Stimulated activated CD8-positive, alpha-beta memory T cell treated with anti-CD3 and anti-CD28 coated beads, Interleukin-7, amount 100 ng/mL, for 1 hour (primary cell): ENCODE measurements at places on chromosomes 13 and 19.

- no peak for DNase-seq
These were observed 19.1 kb upstream of the AKAP8 start for GRCh38 chr19:15398501-15399233.

DNA sequence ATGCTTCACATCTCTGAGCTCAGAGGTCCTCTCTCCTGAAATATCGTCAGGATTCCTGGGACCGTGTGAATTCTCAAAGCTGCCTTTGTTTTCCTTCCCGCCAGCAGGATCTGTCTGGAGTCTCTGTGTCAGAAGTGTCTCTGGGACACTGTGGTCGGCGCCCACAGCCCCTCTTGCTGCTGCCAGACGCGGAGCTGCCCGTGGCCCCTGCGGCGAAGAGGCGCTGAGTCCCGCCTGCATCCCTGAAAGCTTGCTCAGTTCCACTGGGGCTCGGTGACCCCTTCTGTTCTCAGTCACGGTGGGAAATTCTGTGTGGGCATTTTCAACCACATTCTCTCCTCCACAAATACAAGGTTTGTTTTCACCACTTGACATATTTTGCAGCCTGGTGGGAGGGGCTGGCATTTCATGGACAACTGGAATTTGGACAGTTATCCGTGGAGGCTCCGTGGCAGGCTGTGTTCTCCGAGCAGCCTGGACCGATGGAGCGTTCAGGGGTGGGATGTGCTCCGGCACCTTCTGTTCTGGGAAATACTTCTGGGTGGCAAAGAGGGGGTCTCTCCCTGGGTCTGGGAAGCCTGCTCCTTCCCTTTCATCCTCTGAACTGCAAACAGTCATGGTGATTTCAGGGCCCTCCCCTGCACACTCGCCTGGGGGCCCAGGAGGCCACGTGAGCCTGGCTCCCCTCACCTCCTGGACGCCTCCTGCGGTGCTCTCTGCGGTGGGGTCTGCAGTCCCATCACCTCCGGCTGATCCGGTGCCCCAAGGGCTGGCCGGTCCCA is 42.6 kb upstream of the GRTP1 start:
- DNase-seq = no peak

DNA sequence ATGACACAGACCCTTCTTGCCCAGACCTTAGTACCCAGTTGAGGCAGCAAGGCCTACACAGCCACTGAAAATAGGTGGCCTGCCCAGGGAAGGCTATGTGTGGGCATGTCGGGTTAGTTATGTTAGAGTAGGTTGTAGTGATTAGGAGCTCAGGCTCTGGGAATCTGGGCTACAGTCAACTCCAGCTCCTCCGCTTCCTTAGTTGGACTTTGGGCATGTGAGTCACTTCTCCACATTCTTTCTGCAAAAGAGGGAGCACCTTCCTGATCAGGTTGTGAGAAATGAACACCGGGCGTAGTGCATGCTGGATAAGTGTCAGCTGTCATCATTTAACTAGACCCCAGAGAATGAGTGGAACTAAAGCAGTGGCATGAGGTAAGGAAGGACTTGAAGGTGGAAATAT is 64.8 kb downstream of the ARHGAP35 start:
- DNase-seq = no peak

GRCh38 chr19:4009990-4010807 is 2.7 kb downstream of the PIAS4 start:
- DNase-seq = no peak

GRCh38 chr19:6412447-6413091 is 12.0 kb downstream of the KHSRP start:
- peak; percentile 20 for DNase-seq

DNA sequence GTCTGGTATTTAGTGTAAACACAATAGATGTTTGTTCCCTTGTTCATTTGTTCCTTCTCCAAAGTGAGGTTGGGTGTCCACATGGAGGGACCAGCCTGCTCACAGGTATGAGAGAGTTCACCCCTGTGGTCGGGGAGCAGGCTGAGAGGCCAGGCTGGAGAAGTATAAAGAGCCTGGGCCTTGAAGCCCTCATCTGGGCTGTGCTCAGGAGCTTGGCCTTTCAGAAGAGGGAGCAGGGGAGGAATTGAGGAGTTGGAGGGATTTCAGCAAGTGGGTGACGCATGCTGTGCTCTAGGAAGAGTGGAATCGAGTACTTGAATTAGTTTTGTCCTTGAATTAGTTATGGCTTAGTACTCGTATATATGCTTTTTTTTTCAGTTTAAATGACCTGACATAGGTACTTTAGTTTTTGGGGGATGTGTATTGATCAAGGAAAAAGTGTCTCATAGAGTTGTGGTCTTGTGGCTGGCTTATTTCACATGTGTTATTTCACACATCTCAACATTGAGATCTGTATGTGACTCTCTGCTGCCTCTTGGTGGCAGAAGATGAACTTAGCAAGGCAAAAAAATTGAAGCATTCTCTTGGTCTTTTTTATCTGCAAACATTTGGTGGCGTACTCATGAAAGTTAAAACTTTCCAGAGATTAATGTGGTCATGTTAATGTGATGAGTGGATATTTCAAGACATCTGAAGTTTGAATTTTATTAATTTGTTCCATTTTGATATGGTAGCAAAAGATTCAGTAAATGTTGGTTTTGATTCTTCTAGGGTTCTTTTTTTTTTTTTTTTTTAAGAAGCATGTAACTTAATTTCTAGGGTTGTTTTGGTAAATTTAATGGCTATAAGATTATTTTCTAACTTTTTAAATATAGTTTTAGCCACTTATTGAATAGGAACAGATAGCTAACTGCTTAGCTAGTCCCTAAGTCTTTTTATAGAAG is 54.3 kb downstream of the SLAIN1 start:
- DNase-seq = no peak

DNA sequence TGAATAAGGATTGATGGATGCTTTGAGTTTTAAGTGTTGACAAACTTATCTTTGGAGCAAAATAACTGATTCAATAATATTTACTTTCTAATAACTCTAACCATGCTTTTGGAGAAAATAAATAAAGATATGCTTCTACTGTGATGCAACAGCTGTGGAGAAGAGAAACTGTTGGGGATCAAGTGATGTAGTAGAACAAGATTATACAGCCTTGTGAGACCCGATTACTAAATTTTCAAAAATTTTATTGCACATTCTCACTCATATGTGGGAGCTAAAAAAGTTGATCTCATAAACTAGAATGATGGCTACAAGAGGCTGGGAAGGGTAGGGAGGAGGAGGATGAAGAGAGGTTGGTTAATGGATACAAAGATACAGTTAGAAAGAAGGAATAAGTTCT is 85.5 kb upstream of the OXGR1 start:
- no peak for DNase-seq

GRCh38 chr13:109773276-109773675 is 13.1 kb downstream of the IRS2 start:
- no peak for DNase-seq

- DNase-seq = no peak
These were observed 481 bp downstream of the ALOX5AP start for GRCh38 chr13:30735872-30736175.

GRCh38 chr19:29927944-29928625 is 14.0 kb upstream of the URI1 start:
- no peak for DNase-seq
